ENCODE measurements at places on chromosomes 11 and 22. TPM values are rescaled to one million over a fixed set of nuclear protein-coding genes. Genes with fewer than 3 reads are reported as not detected.

FGF19 gene
- not detected for total RNA-seq

RNF121 gene
- 38.3 TPM for total RNA-seq

CYP2D6 gene
- 1.0 TPM for total RNA-seq

RFPL3 gene
- total RNA-seq: not detected

MPZL2 gene
- total RNA-seq: 63.2 TPM

CHST1 gene
- 11.0 TPM for total RNA-seq

OR2D2 gene
- not detected for total RNA-seq

TBC1D22A gene
- 21.1 TPM for total RNA-seq

OR5AN1 gene
- not detected for total RNA-seq

- DNase-seq: no peak
Observed at GRCh38 chr11:5004424-5005274, 10.0 kb downstream of the OR51L1 start.

GRCh38 chr11:93591247-93591898 lies 48.2 kb upstream of the SMCO4 start:
- DNase-seq: no peak

GRCh38 chr22:20204806-20205205 lies 54.0 kb upstream of the CCDC188 start:
- no peak for DNase-seq

- no peak for DNase-seq
Observed at GRCh38 chr11:64998690-64999431, 2.1 kb upstream of the BATF2 start.

DNA sequence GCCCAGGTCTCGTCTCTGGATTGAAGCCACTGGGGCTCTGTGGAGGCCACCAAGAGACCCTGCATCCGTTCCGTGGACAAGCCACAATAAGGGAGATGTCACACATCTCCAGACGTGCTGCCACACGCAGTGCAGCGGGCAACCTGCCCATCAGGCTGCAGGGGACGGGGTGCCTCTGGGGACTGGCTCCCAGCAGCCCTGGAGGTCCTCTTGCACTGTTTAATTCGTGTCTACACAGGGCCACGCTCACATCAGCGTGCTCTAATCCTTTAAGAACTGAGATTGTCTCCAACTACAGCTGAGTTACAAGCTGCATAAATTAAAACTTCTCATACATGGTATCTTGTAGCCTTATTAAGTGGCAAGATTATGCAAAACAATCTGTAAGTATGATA lies 1232.2 kb downstream of the BRD1 start:
- no peak for DNase-seq

GRCh38 chr11:62573006-62573591 lies 592 bp downstream of the EEF1G start:
- DNase-seq: no peak

DNA sequence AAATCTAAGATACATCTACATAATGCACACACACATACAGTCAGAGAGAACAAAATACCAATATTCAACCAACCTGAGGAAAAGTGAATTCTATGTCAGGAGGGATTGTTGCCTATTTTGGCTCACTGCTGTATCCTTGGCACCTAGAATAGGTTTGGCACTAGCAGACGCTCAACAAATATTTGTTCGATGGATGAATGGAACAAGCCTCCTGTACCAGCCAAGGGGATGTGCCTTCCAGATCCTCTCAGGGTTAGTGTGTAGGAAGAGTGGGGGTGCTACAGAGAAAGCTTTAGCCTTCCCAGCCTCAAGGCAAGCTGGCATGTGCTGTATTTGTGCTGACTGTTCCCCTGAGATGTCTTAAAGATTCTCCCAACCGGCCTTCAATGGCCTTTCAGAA lies 23.3 kb upstream of the POU2AF1 start:
- DNase-seq: no peak
